ENCODE measurements at places on chromosomes 5 and 9. TPM values are rescaled to one million over a fixed set of nuclear protein-coding genes. Genes with fewer than 3 reads are reported as not detected.

Gene SPINK13
- not detected for total RNA-seq

Gene INSL4
- not detected for total RNA-seq

Gene EIF4E1B
- total RNA-seq: not detected

Gene SPINK1
- total RNA-seq: not detected

Gene PRDM12
- 0.12 TPM for total RNA-seq
